Activated CD8-positive, alpha-beta memory T cell treated with anti-CD3 and anti-CD28 coated beads for 48 hours (primary cell): ENCODE measurements at places on chromosomes 12 and 14.

DNA sequence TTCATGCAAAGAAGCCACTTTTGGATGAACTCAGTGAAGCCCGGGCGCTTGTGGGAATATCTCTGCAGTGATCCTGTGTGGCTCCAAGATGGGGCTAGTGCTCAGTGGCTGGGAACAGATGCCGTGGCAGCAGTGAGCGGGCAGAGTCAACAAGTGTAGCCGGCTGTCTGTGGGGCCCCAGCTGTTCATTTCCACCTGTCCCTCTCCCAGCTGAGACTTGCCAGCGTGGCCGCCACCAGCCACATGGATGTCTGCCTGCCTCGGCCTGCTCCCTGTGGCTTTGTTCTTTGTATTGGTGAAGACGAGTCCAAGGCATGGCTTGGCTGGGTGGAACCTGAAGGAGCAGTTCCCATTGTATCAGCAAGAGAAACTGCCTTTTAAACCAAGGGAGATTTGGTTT is 77.3 kb downstream of the NOS1 start:
- DNase-seq = no peak

DNA sequence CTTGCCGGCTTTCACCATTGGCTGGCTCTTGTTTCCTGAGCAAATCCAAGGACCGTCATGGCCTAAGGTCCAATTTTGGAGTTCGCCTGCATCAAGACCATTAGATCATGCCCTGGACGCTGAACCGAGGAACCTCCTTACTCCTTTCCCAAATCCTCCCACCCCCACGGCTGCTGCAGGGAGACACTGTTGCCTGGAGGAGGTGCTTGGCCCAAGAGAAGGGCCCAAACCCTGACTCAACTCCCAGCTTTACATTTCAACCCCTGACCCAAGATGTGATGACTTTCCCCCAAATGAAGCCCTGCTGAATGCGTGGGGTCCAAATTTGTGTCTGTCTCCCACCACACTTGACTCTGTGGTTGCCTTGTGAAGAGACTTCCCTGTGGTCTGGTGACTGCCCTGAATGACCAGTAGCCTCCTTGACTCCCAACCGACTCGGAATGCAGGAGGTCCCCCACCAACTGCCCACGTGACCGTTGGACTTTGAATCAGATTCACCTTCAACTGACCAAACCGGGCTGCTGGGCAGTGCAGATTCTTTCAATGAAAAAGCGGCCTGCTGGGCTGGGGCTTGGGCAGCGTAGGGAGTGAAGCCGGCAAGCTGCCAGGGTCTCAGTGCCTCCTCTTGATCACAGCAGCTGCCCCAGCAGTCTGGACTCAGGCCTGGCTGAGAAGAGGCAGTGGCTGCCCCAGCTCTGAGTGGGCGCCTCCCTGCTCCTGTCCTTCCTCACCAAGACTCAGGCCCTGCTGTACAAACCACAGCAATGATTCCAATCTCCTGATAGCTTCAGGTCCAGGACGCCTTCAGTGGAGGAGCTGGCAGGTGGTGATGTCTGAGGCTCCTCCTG is 46.7 kb upstream of the OASL start:
- no peak for DNase-seq

DNA sequence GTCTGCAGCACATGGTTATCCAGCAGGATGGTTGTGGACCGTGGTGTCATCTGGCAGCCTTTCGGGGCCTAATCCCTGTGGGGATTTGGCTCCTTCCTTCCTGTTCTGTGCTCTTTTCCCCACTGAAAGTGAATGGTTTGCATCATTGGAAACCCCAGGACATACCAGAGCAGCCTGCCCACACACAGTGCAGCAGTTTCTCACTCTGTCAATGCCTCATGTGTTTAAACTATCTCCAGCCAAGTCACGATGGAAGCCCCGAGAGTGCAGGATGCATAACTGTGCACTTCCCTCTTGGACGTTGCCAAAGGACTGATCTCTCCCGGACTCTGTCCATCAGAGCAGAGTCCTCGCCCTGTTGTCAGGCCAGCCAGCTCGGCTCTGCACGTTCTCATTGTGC is 29.0 kb upstream of the AMN start:
- DNase-seq = no peak

DNA sequence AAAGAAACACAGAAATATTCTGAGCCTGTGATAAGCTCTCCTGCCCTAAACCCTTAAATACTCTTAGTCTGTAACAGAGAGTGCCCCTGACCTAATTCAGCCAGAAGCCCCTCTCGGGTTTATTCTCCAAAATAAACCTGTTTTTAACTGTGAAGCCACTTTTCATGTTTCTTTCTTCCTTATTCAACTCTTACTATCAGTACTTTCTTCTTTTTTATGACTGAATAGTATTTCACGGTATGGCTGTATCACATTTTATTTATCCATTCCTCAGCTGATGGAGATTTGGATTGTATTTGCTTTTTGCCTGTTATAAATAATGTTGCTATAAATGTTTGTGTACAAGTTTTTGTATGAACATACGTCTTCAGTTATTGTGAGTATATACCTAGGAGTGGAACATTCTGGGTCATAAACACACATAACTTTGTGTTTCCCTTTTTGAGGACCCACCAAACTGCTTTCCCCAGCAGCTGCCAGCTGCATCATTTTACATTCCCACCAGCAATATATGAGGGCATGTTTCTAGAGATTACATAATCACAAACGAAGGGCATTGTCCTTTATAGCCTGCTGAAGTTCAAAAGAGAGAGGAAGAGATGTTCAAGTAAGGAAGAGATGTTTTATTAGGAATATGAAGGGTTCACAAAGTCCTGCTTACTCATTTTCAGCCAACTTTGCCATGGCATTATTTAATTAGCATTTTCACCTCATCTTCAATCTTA is 199.4 kb upstream of the NUDT4 start:
- no peak for DNase-seq

DNA sequence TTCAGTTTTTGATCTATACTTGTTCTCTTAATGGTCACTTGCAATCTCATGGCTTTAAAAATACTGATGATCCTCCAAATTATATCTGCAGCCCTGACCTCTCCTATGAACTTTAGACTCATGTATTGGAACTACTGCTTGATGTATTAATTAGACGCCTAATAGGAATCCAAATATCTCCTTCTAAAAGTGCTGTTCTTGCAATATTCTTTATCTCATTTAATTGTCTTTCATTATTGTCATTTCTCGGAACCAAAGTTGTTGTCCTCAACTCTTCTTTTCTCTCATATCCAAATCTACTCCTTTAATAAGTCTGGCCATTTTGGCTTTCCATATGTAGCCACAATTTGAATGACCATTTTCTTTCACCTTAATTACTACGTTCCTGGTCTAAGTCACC is 907.6 kb upstream of the SEL1L start:
- no peak for DNase-seq

- no peak for DNase-seq
Measured at GRCh38 chr12:47367912-47368537, 288.3 kb upstream of the AMIGO2 start.

GRCh38 chr14:45038865-45039264 is 45.1 kb upstream of the PRPF39 start:
- no peak for DNase-seq

DNA sequence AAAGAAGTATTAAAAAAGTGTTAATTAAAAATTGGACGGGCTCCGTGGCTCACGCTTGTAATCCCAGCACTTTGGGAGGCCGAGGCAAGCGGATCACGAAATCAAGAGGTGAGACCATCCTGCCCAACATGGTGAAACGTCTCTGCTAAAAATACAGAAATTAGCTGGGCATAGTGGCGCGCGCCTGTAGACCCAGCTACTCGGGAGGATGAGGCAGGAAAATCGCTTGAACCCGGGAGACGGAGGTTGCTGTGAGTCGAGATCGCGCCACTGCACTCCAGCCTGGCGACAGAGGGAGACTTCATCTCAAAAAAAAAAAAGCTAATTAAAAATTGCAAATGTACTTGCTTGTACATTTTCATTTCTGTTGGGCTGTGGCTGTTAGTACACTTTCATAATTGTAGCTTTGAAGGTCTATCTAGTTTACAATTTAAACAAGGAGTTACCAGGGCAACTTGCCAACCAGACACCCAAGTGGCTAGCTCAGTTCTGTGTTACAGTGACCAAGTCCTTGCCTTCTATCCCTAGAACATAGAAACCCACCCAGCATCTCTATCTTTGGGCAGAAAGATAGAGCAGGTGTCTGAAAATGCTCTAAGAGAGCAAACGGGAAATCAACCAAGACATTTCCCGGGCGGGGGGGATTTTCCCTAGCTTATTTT is 1.2 kb downstream of the COA8 start:
- no peak for DNase-seq

GRCh38 chr14:89650077-89650978 is 233.3 kb upstream of the FOXN3 start:
- DNase-seq = no peak
